Esophagus muscularis mucosa (tissue), 4 donors: ENCODE measurements at places on chromosomes 16 and 17.

DNA sequence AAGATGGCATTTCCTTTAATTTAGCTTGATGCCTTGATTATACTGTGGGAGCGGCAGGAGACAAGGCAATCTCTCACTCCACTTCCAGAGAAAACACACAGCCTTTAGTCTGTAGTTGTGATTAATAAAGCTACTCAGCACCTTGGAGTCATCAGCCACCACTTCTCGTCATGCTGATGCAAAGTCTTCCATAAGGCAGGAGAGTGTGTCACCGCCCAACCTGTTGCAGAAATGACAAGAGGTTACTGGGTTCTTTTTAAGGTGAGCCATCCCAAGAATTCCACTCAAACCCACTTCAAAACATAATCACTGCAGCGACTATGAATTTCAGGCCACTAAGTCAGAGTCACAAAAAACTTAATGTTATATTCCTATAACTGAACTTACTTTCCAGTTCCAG, 223.9 kb upstream of the TOX3 start:
- no peaks in the 10 kb centered on the region for H3K4me1 ChIP-seq
- no peak overlapping the region for H3K4me3 ChIP-seq
- H3K27me3 ChIP-seq = peaks cover 4% of the 10 kb centered on the region
- DNase-seq = no peak
- no peaks in the 10 kb centered on the region for H3K36me3 ChIP-seq

- H3K27ac ChIP-seq = no peak overlapping the region
- DNase-seq = peak; percentile 83
- H3K4me3 ChIP-seq = no peak overlapping the region
- no peaks in the 10 kb centered on the region for H3K4me1 ChIP-seq
These were observed 51.7 kb upstream of the RPL38 start for GRCh38 chr17:74151551-74152315.

DNA sequence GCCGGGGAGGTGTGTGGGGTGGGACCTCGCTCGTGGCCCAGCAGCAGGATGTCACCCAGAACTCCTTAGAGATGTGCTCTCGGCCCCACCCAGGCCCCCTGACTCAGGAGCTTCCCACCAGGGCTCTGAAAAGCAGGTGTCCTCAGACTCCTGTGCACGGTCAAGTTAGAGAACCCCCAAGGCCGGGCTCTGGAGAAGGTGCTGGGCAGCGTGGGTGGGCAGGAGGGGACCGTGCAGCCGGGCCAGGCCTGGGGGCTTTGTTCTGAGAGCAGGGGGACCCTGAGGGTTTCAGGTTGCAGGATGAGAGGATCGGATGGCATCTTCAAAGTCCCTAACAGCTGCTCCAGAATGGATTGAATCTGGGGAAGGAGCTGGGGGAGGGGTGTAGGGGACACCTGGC, 164.4 kb upstream of the CIBAR2 start:
- DNase-seq = no peak
- no peaks in the 10 kb centered on the region for H3K4me1 ChIP-seq
- no peaks in the 10 kb centered on the region for H3K27me3 ChIP-seq
- no peaks in the 10 kb centered on the region for H3K36me3 ChIP-seq

GRCh38 chr17:58336456-58337209, 8.0 kb upstream of the TSPOAP1 start:
- H3K27me3 ChIP-seq = no peaks in the 10 kb centered on the region
- no peaks in the 10 kb centered on the region for H3K36me3 ChIP-seq
- peak overlapping the region; percentile 71 for H3K27ac ChIP-seq
- no peak for DNase-seq
- H3K4me1 ChIP-seq = peaks cover 6% of the 10 kb centered on the region

DNA sequence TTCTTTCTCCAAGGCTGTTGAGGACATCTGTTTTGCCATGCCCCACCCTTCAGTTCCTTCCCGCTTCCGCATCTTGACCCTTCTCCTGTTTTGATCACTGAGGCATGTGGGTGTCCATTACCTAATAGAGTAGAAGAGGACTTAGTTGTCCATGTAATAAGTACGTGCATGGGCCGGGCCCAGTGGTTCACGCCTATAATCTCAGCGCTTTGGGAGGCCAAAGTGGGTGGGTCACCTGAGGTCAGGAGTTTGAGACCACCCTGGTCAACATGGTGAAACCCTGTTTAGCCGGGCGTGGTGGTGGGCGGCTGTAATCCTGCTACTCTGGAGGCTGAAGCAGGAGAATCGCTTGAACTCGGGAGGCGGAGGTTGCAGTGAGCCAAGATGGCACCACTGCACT, 637.8 kb upstream of the EEF2KMT start:
- DNase-seq = no peak
- H3K36me3 ChIP-seq = no peaks in the 10 kb centered on the region
- H3K4me1 ChIP-seq = no peaks in the 10 kb centered on the region
- no peak overlapping the region for H3K4me3 ChIP-seq
- no peak overlapping the region for H3K27ac ChIP-seq

GRCh38 chr17:35129154-35129972, 7.9 kb downstream of the FNDC8 start:
- peaks cover 26% of the 10 kb centered on the region for H3K4me1 ChIP-seq
- H3K36me3 ChIP-seq = peaks cover 40% of the 10 kb centered on the region
- H3K27ac ChIP-seq = peak overlapping the region; percentile 25
- H3K27me3 ChIP-seq = no peaks in the 10 kb centered on the region
- H3K4me3 ChIP-seq = no peak overlapping the region
- no peak for DNase-seq

GRCh38 chr17:51398687-51399086, 138.3 kb downstream of the UTP18 start:
- H3K36me3 ChIP-seq = no peaks in the 10 kb centered on the region
- H3K4me3 ChIP-seq = no peak overlapping the region
- no peaks in the 10 kb centered on the region for H3K27me3 ChIP-seq
- no peak for DNase-seq

GRCh38 chr16:50497592-50497991, 50.6 kb upstream of the NKD1 start:
- H3K36me3 ChIP-seq = no peaks in the 10 kb centered on the region
- H3K4me1 ChIP-seq = peaks cover 28% of the 10 kb centered on the region
- no peak overlapping the region for H3K4me3 ChIP-seq
- H3K27me3 ChIP-seq = no peaks in the 10 kb centered on the region
- DNase-seq = no peak
- H3K27ac ChIP-seq = peak overlapping the region; percentile 77

GRCh38 chr16:3458278-3458851, 14.9 kb downstream of the NAA60 start:
- DNase-seq = no peak
- peak overlapping the region; percentile 93 for H3K4me3 ChIP-seq
- H3K36me3 ChIP-seq = no peaks in the 10 kb centered on the region
- no peaks in the 10 kb centered on the region for H3K27me3 ChIP-seq

GRCh38 chr16:65113441-65113840, 8.4 kb downstream of the CDH11 start:
- DNase-seq = no peak
- H3K27ac ChIP-seq = no peak overlapping the region
- H3K4me3 ChIP-seq = no peak overlapping the region
- peaks cover 37% of the 10 kb centered on the region for H3K4me1 ChIP-seq
- no peaks in the 10 kb centered on the region for H3K27me3 ChIP-seq

DNA sequence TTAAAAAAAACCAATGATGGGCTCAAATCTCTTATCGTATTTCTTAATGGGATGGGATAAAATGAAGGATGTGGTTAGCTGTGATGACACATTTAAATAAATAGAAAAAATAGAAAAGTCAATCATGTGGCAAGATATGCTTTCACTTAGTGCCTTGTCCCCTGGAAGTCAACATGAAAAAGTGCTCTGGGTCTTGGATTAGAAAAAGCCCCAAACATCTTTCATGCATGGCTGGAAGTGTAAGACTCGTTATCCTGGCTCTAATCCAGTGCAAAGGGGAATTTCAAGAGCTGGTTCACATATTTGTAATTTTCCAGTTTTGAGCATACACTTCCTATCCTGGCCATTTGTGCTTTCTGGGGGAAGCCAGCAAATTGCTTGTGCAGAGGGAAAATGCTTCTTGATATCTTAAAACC, 160.9 kb downstream of the MAP2K6 start:
- H3K4me3 ChIP-seq = no peak overlapping the region
- no peak for DNase-seq
- peak overlapping the region; percentile 69 for H3K27ac ChIP-seq
- peaks cover 31% of the 10 kb centered on the region for H3K4me1 ChIP-seq
- no peaks in the 10 kb centered on the region for H3K36me3 ChIP-seq

- H3K36me3 ChIP-seq = no peaks in the 10 kb centered on the region
- no peak overlapping the region for H3K27ac ChIP-seq
- no peaks in the 10 kb centered on the region for H3K27me3 ChIP-seq
- no peaks in the 10 kb centered on the region for H3K4me1 ChIP-seq
- H3K4me3 ChIP-seq = no peak overlapping the region
These were observed 793.4 kb upstream of the CDH8 start for GRCh38 chr16:62829607-62830006.

DNA sequence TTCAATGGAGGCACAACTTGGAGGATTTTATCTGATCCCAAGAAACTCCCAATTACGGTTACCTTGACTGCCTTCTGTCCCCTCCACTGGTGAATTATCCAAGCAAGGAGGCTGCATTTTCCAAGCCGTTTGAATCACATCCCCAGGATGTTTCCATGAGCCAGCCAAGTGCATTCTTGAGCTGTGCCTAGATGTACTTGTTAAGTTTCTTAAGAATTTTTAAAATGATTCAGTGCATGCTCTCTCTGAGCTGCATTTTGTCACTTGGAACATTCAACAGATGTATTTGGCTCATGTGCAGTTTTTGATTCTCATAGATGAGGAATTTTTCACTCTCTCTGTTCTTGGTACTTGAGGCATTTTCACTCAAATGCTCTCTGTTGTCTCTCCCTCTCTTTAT, 202.6 kb upstream of the MYOCD start:
- DNase-seq = no peak
- no peaks in the 10 kb centered on the region for H3K27me3 ChIP-seq
- peaks cover 64% of the 10 kb centered on the region for H3K4me1 ChIP-seq
- H3K27ac ChIP-seq = peak overlapping the region; percentile 67

DNA sequence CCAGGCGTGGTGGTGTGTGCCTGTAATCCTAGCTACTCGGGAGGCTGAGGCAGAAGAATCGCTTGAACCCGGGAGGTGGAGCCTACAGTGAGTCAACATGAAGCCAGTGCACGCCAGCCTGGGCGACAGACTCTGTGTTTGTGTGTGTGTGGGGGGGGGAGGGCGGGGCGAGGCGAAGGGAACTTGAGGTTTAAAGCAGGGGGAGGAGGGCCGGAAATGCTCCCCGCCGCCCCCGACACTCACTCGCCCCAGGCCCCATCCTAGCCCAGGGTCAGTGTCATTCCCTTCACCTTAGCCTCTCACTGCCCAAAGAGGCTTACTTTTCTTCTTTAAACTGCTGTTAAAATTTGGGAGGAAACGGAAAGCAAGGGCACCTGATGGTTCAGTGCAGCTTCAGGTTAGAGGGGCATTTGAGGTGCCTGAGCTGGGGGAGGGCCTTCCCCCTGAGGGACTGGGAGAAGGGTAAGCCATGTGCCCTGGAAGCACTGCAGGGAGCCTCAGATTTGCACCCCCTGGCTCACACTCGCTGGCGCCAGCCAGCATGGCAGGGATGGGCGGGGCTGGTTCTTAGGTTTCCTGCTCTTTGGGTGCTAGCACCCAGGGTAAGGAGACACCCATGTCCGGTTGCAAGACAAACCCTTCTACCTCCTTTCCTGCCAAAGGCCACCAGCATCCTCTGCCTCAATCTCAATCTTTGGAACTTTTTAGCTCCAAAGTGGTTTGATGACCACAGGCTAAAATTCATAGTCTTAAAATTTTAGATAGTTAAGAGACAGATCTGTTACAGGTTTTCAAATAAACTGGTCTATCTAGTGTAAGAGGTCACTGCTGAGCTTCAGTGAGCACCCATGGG, 2.2 kb upstream of the LIMD2 start:
- DNase-seq = no peak
- no peak overlapping the region for H3K27ac ChIP-seq
- H3K36me3 ChIP-seq = peaks cover 45% of the 10 kb centered on the region
- no peak overlapping the region for H3K4me3 ChIP-seq

- H3K27ac ChIP-seq = no peak overlapping the region
- H3K4me1 ChIP-seq = no peaks in the 10 kb centered on the region
- no peak for DNase-seq
- no peaks in the 10 kb centered on the region for H3K36me3 ChIP-seq
These were observed 28.8 kb upstream of the NXPH3 start for GRCh38 chr17:49546546-49547535.

DNA sequence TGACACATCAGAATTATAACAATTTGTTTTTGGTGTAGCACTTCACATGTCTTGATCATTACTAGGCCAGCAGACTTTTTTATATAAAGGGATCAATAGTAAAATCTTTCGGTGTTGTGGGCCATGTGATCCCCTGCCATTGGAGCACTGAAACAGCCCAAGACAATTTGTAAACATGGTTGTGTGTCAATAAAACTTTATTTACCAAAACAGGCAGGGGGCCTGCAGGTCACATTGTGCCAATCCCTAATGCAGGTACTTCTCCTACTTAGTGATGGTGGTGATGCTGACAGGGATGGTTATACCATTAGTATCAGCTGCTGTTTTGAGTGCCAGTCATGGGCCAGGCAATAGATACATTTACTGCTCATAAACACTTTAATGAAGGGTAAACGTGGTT, 319.9 kb downstream of the SNX29 start:
- no peak overlapping the region for H3K4me3 ChIP-seq
- no peaks in the 10 kb centered on the region for H3K27me3 ChIP-seq
- DNase-seq = no peak
- H3K4me1 ChIP-seq = peaks cover 4% of the 10 kb centered on the region
- no peak overlapping the region for H3K27ac ChIP-seq

- H3K36me3 ChIP-seq = no peaks in the 10 kb centered on the region
- H3K4me3 ChIP-seq = no peak overlapping the region
- no peaks in the 10 kb centered on the region for H3K4me1 ChIP-seq
These were observed 80.2 kb downstream of the HS3ST4 start for GRCh38 chr16:25771812-25772568.
